ENCODE measurements at places on chromosomes 11 and 22.
A peak's percentile ranks its signal among the peaks of the same experiment; 100 is the strongest.

- no peak for DNase-seq
Observed at GRCh38 chr11:14114786-14115185, 152.3 kb downstream of the SPON1 start.

DNA sequence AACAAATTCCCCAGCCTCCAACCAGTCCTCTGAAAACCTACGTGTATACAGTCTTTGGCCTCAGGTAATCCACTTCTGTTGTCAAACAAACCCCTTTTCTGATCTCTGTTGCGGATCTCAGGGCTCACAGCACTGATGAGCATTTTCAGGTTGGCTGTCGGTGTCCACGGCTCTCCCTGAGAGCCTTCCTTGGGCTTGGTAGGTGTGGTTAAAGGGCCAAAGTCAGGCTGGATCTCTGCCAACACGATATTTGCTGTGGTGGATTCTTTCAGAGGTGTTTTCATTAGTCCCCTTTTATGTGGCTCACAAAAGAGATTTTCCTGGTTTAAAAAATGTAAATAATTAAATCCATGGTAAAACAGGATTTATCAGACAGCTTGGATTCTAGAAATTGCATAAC is 2.9 kb downstream of the E2F8 start:
- no peak for DNase-seq

DNA sequence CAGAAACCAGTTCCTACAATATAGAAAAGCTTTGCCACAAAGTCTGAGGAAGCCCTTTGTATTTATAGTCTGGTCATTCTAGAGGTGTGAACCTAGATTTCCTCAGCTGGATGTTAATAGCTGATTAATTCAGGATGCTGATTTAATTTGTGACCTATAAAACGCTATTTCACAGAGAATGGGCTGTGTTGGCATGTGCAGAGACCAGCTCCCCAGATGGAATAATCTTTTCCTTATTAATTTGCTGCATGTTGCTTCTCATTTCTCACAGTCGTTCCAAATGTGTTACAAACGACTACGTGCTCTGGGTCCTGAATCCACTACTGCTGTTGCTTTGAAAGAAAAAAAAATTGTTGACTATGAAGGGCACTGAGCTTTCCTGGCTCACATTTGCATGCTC is 49.3 kb downstream of the BDNF start:
- DNase-seq = no peak

DNA sequence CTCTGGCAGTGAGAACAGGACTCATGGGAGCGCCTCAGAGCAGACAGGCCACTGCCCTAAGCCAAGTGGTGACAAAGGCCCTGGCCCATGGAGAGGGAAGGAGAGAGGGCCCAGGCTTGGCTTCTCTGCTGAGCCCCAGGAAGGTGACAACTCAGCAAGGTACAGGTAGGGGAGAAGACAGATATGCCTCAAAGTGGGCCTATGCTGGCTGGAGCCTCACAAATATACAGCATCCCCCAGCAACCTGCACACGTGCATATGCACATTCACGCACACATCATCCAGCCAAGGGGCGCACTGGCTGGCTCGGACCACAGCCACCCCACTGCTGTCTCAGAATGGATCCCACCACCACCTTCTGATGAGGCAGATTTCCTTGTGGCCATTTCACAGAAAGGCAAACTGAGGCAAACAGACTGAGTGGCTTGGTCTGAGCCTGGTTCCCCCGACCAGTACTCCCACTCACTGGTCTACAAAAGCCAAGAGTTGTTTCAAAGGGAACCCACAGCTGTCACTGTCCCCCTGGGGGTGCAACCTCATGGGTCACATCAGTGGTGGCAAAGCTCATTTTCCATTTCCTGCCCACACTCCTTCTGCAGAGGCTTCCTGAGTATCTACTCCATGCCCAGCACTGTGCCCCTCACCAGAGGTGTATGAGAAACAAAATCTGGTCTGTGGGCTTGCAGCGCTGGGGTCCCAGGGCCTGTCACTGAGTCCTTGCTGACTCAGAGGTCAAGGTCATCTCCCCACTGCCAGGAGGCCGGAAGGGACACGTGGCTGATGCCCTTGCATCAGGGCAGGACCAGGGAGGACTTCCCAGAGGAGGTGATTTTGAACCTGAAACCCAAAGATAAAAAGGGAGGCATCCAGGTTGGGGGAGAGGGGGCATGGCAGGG is 67.3 kb upstream of the PRR5 start:
- no peak for DNase-seq

GRCh38 chr11:120212926-120213325 is 2.1 kb downstream of the OAF start:
- no peak for DNase-seq

DNA sequence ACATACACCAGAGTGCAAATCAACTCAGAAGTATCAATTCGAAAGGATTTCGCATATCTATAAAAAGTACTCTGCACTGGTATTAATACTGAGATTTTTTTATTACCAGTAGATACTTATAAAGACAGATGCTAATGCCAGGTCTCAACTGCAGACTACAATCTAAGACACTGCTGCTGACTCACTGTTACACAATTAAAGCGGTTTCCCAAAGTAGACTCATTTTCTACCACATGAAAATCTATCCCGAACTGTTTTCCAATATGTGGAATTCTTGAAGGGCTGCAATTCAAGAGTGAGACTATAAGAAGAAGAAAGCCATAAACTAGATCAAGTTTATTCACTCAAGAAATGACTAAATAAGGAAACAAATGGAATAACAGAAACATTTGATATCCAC is 57.2 kb upstream of the ARHGAP32 start:
- no peak for DNase-seq

- DNase-seq = no peak
Observed at GRCh38 chr22:43004362-43005035, 10.4 kb downstream of the PACSIN2 start.

DNA sequence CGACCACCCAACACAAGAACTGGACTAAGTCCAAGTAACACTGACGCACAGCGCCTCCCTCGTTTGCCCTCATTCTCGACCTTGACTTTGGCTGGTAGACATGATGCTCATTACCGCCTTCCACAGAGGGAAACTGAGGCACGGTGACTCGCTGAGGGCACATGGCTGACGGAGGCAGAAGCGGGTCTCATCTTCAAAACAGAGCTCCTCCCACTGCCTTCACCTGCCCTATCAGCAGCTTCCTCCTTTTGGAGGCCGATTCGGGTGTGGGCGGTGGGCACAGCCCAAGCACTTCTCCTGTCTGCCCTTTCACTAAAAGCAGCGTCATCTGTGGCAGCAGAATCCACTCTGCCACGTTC is 2.0 kb upstream of the KMT5B start:
- no peak for DNase-seq

DNA sequence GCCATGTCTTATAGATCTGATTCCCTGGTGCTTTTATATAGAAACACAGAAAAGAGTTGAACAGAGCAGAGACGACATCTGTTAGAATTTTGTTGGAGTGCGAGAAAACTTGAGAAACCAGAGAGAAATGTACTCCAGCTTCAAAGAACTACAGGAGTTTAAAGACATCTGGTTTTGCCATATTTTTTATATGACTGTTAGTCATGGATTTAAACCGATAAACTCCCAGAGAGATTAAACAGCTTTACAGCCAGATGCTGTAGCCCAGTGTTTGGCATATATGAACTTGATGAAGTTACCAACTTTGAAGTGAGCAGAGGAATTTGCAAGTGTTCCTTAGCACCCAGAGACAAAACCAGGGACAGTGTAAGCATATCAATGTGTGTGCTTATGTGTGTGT is 1083.1 kb downstream of the LRRC4C start:
- DNase-seq = no peak

GRCh38 chr11:115996125-115996807 is 492.1 kb upstream of the CADM1 start:
- no peak for DNase-seq

DNA sequence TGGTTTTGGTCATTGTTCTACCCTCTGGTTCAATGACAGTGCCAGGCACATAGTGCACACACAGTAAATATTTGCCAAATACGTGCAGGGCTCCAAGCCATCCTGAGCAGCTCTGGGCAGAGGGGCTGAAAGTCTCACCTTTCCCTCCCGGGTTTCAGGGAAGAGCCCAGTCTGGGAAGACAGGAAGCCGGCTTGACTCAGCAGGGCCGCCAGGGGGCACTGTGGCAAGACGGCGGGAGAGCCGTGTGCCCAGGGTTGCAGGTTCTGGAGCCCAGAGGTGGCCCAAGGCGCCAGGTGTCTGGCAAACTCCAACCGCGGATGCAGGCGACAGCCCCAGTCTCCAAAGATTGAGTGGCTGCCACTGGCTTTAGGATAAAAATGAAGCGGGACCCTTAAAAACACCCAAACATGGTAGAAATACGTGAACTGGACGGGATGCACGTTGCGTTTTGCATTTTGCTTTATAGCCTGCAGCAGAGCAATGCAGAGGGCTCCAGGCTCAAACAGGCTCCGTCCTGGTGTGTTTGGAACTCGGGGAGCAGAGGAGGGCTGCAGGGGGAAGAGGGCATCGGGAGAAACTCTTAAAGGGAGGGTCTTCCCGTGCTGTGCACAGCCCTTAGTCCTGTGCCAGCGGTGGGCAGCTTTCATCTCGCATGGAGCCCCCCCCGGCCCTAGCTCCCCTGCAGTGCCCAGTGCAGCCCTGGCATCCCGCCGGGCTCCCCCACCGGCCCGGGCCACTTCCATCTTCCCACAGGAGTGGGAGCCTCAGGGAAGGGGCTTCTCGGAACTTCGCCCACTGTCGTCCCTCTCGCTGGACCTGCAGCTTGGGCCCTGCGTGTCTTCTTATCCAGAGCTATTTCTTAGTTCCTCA is 10.7 kb downstream of the KRTAP5-5 start:
- no peak for DNase-seq

GRCh38 chr11:1201395-1202153 is 21.3 kb upstream of the MUC5B start:
- no peak for DNase-seq

DNA sequence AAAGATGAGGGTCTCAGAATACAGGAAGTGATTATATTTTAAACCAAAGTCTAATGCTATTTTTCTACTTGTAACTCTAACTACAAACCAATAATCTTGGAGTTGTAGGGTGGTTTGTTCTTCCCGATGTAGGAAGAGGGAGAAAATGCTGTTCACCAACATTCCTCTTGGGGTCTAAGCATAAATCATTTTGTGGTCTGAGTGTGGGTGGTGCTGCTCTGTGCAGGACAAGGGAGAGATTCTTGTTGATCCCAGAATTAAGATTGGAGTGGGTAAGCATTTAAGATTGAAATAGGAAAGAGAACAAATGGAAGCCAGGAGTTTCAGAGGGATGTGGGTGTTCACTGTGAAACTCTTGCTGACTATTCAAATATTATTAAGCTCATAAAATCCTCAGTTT is 38.6 kb upstream of the MMP13 start:
- DNase-seq = no peak

DNA sequence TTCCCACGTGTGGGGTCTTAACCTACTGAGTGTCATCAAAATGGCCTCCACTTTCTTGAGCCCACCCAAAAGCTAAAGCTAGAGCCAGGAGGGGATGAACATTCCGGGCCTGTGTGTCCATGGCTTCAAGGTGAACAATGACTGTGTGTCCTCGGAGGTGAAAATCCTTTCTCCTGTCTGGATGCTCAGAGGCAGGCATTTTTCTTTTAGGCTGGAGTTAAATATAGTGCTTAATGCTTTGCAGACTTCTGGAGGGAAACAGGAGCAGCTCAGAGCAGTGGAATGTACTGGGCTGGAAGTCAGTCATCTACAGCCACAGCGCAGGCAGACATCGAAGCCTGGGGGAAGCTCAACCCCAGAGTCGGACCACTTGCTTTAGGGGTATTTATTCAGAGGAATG is 68.6 kb upstream of the TMEM45B start:
- no peak for DNase-seq

DNA sequence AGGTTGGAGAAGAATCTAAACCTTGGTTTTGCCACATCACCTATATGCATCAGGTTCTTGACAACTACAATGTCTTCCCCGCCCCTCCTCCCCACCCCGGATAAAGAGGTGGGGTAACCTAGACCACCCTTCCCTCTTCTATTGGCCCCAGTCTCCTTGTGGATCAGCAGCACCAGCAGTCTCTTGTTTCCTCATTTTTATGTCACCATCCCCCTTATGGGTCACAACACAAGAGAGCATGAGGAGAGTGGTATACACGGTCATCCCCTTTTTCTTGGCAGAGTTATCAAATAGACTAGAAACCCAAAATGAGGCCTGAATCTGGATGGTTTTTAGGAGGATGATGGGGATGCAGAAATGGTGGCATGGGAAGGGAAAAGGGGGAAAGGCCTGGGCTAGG is 1.2 kb downstream of the MS4A4E start:
- no peak for DNase-seq

DNA sequence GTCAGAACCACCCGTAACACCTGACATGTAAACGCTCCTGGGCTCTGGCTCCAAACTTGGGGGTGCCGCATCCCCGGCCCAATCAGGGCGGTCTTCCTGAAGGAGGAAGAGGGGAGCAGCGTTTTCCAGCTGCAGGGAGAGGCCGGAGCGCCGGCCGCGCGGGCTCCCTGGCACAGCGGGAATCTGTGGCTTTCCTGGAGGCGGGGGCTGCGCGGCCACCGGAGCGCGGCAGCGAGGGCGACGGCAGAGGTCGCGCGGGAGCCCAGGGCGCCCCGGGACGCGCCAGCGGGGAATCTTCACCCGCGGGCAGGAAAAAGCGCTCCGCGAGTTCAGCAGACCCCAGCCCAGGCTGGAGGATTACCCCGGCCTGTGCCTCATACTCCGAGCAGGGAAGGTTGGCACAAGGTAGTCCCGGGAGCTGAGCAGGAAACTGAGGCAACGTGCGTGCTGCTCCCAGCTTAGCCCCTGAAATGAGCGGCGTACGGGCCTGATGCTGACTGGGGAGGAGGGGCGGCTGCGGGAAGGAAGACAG is 600 bp upstream of the ESAM start:
- DNase-seq = no peak

DNA sequence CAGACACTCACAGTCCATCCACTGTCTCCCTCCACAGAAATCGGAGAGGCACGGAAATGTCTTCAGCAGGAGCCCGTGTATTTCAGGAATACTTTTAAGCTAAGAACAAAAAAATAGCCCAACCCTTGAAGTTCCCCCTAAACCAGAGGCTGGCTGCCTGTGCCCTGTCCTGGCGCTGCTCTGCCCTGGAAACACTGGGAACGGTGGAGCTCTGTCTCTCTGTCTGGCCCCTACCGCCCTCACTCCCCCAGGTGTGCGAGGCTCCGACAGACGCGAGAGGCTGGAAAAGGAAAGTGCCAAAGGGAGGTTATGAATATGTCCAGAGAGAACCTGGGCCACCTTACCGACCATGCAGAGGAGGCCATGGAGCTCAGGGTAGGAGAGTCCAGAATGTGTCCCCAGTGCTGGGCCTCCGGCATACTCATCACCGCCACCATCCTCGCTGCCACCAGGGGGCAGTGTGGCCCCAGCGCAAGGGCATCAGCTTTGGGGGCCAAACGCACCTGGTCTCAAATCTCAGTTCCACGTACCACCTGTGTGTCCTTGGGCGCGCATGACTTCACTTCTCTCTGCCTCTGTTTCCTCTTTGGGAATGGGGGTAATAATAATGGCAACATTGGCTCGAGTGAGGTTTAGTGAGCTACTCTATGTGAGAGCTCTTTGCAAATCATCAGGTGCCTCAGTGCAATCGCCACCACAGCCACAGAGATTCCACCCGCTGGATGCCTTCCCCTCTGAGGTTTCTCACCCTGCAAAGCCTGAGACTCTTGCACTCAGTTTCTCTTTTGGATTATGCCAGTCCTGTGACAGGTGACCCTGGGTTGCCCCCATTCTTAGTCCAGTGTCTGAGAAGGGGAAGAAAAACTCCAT is 10.4 kb upstream of the SLCO2B1 start:
- DNase-seq = peak; percentile 64
